Activated CD4-positive, alpha-beta T cell treated with anti-CD3 and anti-CD28 coated beads for 1 hour (primary cell): ENCODE measurements at places on chromosomes 5 and 9.

DNA sequence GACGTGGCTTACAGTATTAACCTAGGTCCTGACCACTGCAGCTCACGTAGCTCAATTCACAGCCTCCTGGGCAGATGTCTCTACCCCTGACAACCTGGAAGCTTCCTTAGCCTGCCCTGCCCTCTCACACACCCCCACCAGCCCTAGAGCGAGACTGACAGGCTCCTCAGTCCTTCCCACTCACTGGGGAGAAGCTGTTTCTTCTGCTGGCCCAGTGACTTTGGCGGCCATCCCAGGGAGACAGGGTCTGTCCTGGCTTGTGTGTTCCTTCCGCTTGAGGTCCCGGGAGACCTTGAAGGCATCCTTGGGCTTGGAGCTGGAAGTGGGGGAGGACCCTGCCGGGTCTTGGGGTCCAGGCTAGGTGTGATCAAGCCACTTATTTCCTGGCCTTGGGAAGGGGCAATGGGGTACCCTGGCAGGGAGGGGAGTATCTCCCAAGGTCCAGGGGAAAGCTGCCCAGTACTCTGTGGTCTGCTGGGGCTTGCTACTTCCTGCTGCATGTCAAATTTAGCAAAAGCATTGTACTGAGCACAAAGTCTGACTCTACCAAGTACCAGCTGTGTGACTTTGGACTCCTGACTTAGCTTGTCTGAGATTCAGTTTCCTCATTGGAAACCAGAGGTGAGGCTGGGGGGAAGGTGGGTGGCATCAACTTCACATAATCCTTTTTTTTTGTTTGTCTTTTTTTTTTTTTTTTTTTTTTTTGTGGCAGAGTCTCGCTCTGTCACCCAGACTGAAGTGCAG is 1.9 kb downstream of the MIGA2 start:
- no peak for DNase-seq

DNA sequence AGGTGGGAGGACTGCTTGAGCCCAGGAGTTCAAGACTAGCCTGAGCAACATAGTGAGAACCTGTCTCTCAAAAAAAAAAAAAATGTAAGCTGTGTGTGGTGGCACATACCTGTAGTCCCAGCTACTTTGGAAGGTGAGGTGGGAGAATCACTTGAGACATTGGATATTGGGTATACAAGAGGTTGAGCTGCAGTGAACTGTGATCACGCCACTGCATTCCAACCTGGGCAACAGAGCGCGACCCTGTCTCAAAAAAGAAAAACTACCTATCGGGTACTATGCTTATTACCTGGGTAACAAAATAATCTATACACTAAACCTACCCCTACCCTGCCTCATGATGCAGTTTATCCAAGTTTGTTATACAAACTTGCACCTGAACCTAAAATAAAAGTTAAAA is 64.9 kb downstream of the AOPEP start:
- no peak for DNase-seq

- no peak for DNase-seq
Observed at GRCh38 chr9:113888336-113888735, 12.2 kb downstream of the ZNF618 start.

GRCh38 chr5:128062172-128062746 is 21.3 kb upstream of the SLC12A2 start:
- no peak for DNase-seq

GRCh38 chr9:93667006-93667405 is 90.6 kb downstream of the PHF2 start:
- DNase-seq: no peak

DNA sequence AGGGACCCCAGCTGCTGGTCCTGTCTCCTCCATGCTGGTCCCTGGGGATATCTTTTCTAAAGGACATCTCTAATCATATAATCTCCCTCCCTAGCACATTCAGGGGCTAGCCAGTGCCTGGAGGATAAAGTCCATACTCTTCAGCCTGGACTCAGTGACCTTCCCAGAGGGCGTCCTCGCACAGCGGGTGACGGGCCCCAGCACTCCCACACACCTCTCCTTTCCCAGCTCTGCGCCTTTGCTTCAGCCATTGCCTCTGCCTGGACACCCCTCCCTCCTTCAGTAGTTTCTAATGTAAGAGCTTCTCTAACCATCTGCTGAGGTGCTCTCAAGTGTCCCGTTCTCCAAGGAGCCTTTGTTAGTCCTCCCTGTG is 15.2 kb upstream of the TNIP1 start:
- no peak for DNase-seq

- no peak for DNase-seq
Observed at GRCh38 chr5:65152131-65152530, 329.6 kb downstream of the ADAMTS6 start.

DNA sequence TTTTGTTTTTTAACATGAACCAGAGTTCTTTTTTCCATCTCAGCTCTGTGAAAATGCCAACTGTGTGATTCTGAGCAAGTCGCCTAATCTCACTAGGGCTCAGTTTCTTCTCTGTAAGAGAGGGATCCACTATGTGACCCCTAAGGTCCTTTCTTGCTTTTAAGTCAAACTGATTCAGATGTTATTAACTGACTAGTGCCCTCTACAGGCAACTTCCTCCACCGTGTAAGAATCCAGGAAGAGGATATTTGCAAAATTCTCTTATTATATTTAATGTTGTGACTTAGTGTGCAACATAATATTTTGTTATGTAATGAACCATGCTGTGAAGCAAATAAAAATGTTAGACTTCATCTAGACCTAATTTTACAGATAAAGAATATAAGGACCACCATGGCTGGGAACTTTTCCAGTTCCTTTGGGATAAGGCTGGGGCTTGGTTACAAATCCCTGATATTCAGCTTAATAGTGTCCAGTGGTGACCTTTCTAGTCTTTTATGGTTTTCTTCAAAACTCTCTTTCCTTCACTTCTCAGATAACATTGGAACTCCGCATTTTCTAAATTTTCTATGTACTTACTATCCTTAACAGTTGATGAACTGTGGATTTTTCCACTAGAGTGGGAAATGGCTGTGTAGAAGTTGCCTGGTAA is 244.7 kb downstream of the PIK3R1 start:
- no peak for DNase-seq

GRCh38 chr5:141389153-141390042 is 1.9 kb downstream of the PCDHGB4 start:
- DNase-seq: no peak

- no peak for DNase-seq
Observed at GRCh38 chr9:113737517-113738271, 138.4 kb upstream of the ZNF618 start.

DNA sequence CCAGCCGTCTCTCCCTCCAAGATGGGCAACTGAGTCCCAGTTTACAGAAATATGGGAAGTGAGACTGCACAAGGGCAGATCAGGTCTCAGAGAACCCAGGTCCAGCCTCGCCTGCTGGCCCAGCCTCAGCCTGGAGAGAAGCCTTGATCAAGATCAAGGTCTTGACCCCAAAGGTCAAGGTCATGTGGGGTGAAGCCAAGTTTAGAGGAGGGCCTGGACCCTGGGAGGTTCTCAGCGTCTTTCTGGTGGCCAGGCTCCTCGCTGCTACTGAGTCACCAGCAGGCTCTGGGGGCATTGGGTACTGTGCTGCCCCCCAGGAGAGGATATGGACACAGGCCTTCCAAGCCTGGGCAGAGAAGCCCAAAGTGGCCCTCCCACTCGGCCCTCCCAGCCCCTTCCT is 8.8 kb downstream of the IPPK start:
- DNase-seq: no peak

DNA sequence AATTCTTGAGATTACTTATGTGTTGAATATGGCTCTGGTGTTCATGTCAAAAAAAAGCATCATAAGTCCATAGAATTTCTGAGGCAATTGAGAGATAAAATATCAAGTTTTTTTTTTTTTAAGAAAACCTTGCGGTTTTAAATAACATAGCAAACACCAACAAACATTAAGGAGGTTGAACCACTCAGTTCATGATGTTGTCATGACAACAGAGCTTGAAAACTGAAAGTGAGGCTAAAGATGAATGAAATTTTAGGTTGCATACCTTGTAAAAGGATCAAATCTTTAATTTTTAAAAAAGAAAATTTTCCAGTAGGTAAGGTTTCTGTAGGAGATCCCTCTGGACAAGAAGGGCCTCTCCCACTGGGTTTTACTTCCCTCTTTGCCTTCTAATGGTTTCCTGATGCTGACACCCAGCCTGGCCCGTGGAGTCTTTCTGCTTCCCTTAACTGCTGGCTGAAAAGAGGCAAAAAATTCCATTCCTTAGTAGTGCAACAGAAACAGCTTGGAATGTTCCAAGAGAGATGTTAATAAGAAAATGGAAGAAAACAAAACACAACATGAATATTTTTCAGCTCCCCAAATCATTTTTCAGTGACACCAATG is 60.0 kb upstream of the FER start:
- no peak for DNase-seq

DNA sequence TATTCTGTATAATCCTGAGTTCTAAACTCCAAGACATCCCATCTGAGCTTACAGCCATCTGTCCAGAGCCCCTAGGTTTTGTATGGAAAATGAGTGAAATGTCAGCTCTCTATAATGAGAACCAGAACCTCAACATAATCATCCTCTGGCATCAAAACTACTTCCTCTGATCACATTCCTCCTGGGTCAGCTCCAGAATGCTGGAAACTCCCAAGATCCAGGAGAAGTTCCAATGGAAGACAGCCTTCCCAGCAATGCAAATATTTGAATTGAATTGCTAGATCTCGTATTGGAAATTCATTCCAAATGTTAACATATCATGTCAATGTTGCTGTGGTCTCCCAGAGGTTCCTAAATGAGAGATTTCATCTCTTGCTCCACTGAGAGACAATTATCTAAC is 23.8 kb downstream of the C9 start:
- DNase-seq: no peak

DNA sequence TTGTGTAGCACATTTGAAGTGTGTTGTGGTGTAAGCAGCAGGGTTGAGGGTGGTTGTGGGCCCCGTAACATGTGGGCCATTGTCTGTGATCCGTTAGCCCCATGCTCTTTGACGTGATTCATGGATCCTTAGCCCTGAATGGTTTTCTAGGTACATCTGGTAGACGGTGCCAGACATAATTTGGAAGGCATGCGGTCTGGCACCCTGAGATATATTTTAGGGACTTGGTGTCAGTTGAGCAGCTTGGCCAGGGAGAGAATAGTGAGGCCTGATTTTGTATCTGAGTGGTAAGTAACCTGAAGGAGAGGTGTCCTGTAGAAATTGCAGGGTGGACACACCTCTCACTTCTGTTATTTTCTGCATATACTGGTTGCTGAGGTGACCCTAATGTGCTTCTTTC is 10.9 kb downstream of the SH3GL2 start:
- DNase-seq: no peak

GRCh38 chr5:54722846-54723433 is 205.4 kb downstream of the SNX18 start:
- no peak for DNase-seq
